ENCODE measurements at places on chromosomes 1 and 21.
A peak's percentile ranks its signal among the peaks of the same experiment; 100 is the strongest.

DNA sequence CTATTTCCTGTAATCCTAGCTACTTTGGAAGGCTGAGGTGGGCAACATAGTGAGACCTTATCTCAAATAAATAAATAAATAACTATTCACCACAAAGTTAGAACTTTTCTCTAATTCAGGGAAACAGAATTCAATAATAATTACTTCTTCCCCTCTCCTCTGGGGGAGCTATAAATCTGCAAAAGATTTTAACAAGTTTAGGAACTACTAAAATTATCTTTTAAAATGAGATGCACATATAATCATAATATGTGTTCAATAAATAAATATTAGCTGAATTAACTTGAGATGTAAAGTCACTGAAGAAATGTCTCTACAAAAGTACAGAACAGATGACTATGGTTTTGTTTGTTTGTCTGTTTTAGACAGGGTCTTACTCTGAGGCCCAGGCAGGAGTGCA lies 14.1 kb downstream of the WDR47 start:
- DNase-seq: no peak
- no peak overlapping the region for H3K27ac ChIP-seq

GRCh38 chr1:29470788-29471119 lies 234.4 kb downstream of the PTPRU start:
- DNase-seq: no peak
- peaks cover 9% of the 10 kb centered on the region for H3K4me1 ChIP-seq
- H3K27me3 ChIP-seq: no peaks in the 10 kb centered on the region
- no peaks in the 10 kb centered on the region for H3K36me3 ChIP-seq

DNA sequence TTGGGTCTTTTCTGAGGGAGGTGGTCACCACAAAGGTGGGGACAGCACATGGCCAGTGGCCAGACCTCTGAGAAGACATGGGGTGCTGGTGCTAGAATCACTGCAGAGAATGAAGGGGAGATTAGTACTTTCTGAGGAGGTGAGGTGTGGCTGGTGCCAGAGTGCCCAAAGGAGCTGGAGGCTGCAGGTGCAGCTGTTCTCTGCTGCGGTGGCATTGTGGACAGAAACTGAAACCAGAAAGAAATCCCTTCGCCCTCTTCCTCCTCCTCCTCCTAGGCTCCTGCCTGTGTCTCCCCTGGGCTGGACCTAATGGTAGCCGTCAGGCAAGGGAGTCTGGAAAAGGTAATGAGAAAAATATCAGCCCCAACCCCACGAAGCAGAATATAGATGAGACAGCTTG lies 261.7 kb downstream of the TM2D1 start:
- H3K36me3 ChIP-seq: no peaks in the 10 kb centered on the region
- H3K27me3 ChIP-seq: no peaks in the 10 kb centered on the region
- no peak for DNase-seq

DNA sequence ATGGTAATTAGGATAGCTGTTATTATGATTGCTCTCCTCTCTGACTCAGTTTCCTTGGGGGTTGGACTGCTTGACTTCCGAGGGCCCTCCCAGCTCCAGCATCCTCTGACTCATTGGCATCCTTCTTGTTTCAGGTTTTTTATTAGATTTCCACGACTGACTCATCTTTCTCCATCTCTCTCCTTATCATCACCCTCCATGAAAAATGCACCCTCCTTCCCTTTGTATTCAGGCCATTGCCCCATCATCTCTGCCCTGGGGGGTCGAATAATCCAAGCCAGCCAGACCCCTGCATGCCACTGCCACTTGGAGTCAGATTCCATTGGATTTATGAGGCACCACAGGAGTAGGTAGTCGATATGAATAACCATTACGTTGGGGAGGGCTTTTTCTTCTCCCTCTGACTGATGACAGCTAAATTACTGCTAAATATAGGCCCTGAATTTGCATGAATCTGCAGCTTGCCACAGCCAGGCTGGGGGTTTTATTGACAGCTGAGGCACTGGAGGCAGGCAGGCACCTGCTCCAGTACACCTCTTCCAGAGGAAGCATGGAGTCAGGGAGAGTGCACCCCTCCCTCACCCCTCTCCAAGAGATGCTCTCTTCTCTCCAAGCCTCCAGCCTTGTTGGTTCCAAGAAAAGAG lies 91.7 kb downstream of the C1orf94 start:
- H3K27me3 ChIP-seq: no peaks in the 10 kb centered on the region
- peak; percentile 62 for DNase-seq
- no peak overlapping the region for H3K4me3 ChIP-seq
- no peak overlapping the region for H3K27ac ChIP-seq
- no peaks in the 10 kb centered on the region for H3K36me3 ChIP-seq

DNA sequence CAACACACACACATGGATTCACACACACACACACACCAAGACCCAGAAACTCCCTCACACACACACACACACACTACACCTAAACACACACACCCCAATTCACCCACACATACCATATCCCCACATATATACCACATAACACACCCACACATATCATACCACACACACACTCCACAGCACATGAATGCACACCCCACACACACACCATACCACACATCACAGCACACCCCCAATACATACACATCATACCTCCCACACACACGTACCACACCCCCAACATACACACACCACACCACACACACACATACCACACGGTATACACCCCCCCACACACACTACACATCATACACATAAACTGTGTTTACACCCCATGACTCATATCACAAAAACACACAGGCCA lies 80.0 kb downstream of the DMRTB1 start:
- H3K27me3 ChIP-seq: no peaks in the 10 kb centered on the region
- no peaks in the 10 kb centered on the region for H3K36me3 ChIP-seq
- no peak overlapping the region for H3K4me3 ChIP-seq
- DNase-seq: no peak
- no peaks in the 10 kb centered on the region for H3K4me1 ChIP-seq

- no peaks in the 10 kb centered on the region for H3K4me1 ChIP-seq
- DNase-seq: no peak
- H3K27ac ChIP-seq: no peak overlapping the region
- H3K4me3 ChIP-seq: no peak overlapping the region
Observed at GRCh38 chr1:154906621-154907081, 29.9 kb downstream of the PMVK start.

DNA sequence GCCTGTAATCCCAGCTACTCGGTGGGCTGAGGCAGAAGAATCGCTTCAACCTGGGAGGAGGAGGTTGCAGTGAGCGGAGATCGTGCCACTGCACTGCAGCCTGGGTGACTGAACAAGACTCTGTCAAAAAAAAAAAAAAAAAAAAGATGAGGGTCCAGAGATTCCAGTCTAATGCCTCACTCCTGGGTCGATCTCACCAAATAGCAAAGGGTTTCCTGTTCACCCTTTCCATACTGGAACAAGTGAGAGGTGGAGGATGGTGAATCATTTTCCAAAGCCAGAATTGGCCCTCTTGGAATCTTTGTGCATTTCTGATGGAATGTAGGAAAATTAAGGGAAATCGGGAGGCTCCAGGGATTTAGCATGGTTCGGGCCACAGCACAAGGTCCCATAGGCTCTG lies 58.1 kb upstream of the ZNF648 start:
- H3K36me3 ChIP-seq: no peaks in the 10 kb centered on the region
- no peaks in the 10 kb centered on the region for H3K4me1 ChIP-seq
- H3K27ac ChIP-seq: no peak overlapping the region
- no peaks in the 10 kb centered on the region for H3K27me3 ChIP-seq
- H3K4me3 ChIP-seq: no peak overlapping the region

- no peak for DNase-seq
- no peaks in the 10 kb centered on the region for H3K36me3 ChIP-seq
- peaks cover 4% of the 10 kb centered on the region for H3K27me3 ChIP-seq
- no peak overlapping the region for H3K27ac ChIP-seq
- no peaks in the 10 kb centered on the region for H3K4me1 ChIP-seq
- H3K4me3 ChIP-seq: no peak overlapping the region
Observed at GRCh38 chr21:44758781-44759627, 42.6 kb downstream of the UBE2G2 start.

DNA sequence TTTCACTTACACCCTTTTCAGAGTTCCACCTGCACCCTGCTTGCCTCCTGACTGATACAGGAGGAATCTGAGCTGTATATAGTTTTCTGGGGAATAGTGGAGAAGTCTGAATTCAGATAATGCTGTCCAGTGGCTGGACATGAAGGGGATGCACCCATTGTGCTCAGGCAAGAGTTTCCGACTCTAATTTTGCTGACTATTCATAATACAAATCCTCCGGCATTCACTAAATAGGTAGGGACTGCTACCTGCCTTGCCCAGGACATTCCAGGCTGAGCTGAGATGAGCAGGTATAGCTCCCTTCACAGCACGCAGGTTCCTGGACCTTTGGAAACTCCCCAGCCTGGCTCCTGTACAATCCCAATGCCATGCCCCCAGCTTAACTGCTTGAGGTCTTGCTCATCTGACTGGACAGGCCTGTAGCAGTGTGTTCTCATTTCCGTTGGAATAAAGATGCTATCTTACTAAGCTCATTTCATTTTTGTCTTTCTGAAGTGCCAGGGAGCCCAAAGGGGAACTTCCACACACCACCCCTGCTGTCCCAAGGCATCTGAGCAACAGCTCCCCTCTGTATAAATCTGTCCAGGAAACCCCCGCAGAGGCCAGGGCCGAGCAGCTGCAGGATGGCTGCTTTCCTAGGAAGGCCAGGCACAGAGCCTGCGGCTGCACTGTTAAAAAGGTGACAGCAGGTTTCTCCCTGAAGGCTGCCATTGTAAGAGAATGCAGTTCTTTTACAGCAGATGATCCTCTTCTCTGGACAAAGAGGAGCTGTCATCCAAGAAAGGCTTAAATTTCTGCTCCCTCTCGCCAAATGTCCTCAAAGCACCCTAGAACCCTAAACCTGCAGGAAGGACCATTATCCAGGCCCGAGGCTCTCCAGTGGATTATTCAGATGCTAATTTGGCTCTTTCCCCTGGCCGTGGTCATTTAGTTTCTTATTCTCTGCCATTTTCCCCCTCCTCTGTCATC lies 21.7 kb upstream of the VASH2 start:
- DNase-seq: peak; percentile 84
- H3K27ac ChIP-seq: peak overlapping the region; percentile 20
- H3K4me1 ChIP-seq: peaks cover 28% of the 10 kb centered on the region
- H3K4me3 ChIP-seq: no peak overlapping the region
- no peaks in the 10 kb centered on the region for H3K36me3 ChIP-seq

DNA sequence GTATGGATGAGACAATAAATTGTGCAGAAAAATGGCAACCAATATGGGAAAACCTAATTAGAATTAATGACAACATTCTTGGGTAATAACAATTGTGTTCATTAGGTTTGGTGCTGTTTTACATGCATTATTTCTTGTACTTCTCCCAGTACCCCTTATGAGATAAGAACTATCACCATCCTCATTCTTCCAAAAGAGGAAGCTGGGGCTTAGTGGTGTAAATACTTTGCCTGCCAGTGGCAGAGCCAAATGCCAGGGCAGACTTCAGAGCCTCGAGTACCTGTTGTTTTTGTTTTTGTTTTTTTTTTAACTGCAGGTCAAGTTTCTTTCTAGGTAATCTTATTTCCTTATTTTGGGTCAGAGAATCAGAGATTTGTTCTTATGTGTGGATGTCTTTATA lies 206.4 kb downstream of the RHOU start:
- no peaks in the 10 kb centered on the region for H3K27me3 ChIP-seq
- peaks cover 15% of the 10 kb centered on the region for H3K4me1 ChIP-seq
- no peak for DNase-seq
- H3K27ac ChIP-seq: no peak overlapping the region
- H3K36me3 ChIP-seq: no peaks in the 10 kb centered on the region

GRCh38 chr1:228463559-228464455 lies 23.4 kb upstream of the RNF187 start:
- no peaks in the 10 kb centered on the region for H3K36me3 ChIP-seq
- peaks cover 27% of the 10 kb centered on the region for H3K4me1 ChIP-seq
- H3K27ac ChIP-seq: no peak overlapping the region
- H3K4me3 ChIP-seq: peak overlapping the region; percentile 21
- peaks cover 100% of the 10 kb centered on the region for H3K27me3 ChIP-seq

- H3K4me3 ChIP-seq: no peak overlapping the region
- no peak for DNase-seq
- peaks cover 22% of the 10 kb centered on the region for H3K4me1 ChIP-seq
- H3K27ac ChIP-seq: no peak overlapping the region
- H3K36me3 ChIP-seq: no peaks in the 10 kb centered on the region
Observed at GRCh38 chr21:29194847-29195246, 64.4 kb downstream of the MAP3K7CL start.

DNA sequence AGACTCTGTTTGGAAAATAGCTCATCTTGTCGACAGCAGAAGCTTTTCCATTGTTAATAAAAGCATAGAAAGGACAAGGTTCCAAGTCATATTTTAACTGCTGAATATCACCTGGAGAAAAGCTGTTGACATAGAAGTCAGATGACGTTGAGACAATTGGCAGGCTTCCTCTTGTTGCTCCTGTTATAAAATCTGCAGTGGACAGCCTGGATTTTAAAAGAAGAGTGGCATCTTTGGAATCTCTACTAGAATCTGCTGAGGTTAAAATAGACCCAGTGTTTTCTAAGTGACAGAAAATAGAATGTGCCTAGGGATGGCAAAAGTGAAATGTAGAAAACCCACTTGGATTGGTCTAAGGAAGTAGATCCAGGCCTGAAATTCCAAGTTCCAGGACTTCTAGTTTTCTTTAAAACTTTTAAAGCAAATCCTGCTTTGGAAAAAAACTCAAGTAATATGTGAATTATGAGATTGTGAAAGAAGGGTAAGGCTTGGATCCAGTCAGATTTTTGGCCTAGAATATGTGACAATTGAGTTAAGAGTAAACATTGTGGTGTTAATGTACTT lies 53.6 kb upstream of the NEXN start:
- no peak for DNase-seq
- H3K4me3 ChIP-seq: no peak overlapping the region
- H3K27me3 ChIP-seq: no peaks in the 10 kb centered on the region
- H3K4me1 ChIP-seq: peaks cover 90% of the 10 kb centered on the region
- peak overlapping the region; percentile 92 for H3K27ac ChIP-seq

- no peak for DNase-seq
- no peaks in the 10 kb centered on the region for H3K27me3 ChIP-seq
- H3K4me1 ChIP-seq: peaks cover 16% of the 10 kb centered on the region
- peak overlapping the region; percentile 40 for H3K4me3 ChIP-seq
Observed at GRCh38 chr1:246784621-246785493, 60.6 kb downstream of the SCCPDH start.

DNA sequence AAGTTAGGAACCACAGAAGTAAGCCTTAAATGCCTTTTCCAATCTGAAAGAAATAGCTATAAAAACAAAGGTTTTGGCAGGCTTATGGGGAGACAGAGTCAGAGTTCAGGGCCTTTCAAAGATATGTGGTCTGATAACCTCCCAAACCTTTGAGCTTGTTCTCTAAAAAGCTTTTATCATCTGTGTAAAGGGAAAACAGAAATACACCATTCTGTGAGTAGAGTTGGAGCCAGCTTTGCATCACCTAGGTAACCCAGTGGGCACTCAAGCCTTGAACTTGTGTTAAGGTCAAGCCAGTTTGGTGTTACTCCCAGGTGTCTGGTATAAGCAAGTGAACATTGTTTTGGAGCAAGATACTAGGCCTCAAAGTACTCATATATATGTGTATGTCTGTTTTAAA lies 50.1 kb downstream of the LAMC1 start:
- no peak overlapping the region for H3K27ac ChIP-seq
- no peak for DNase-seq
- H3K27me3 ChIP-seq: no peaks in the 10 kb centered on the region
- no peaks in the 10 kb centered on the region for H3K36me3 ChIP-seq

Data from esophagus muscularis mucosa (tissue), 4 donors.